Stimulated activated CD8-positive, alpha-beta memory T cell treated with anti-CD3 and anti-CD28 coated beads, Interleukin-15, amount 100 ng/mL, for 4 hours (primary cell): ENCODE measurements at places on chromosomes 3 and 15.

DNA sequence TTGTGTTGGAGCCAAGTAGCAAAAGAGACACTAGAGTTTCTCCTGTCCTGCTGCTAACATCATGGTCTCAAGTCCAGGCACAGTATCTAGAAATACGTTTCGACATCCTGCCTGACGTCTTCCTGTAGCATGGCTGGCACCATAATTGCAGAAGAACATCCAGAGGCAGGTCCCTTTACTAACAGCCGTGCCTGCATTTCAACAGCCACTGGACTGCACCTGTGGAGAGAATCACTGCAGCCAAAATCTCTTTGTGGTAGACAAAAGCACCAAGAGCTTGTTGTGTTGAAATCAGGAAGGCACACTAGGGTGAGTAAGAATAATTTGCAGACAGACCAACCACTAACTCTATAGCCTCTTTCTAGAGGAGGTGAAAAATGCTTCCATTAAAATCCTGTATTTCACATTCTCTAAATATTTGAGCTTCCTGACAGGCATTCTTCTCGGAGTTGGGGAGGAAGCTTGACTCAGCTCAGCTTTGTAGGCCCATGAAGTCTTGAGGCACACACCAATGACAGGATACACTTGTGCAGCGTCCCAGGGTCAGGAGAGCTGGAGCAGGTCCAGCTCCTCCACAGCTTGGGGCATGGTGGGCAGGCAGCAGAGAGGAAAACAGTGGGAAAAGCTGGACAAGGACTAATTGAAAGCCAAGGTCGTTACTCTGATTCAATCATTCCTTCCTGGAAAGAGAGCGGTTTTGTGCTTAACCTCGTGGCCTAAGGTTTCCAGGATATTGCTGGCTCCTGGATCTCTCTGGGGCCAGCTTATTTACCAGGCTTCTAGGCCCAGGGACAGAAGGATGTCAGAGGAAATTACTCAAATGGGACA is 244.9 kb downstream of the FAM43A start:
- no peak for DNase-seq

DNA sequence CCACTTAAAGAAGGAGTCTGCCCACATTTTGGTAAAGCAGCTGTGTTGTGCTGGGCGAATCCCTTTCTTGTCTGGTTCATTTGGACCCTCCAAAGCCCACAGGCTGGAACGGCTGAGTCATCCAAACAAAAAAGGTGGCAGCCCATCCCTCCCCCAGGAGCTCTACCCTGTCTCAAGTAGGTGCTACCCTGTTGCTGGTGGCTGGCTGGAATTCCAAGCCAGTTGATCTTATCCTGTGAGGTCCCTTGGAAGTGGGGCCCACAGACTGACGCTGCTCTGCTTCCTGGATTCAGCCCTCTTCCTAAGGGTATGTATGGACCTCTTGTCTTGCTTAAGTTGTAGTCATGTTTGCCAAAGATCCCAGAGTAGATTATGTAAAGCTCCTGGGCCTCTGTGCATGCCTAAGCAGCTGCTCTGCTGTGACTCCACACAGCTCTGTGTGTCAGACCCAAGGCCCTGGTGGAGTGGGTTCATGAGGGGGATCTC is 44.5 kb downstream of the CCR1 start:
- no peak for DNase-seq

DNA sequence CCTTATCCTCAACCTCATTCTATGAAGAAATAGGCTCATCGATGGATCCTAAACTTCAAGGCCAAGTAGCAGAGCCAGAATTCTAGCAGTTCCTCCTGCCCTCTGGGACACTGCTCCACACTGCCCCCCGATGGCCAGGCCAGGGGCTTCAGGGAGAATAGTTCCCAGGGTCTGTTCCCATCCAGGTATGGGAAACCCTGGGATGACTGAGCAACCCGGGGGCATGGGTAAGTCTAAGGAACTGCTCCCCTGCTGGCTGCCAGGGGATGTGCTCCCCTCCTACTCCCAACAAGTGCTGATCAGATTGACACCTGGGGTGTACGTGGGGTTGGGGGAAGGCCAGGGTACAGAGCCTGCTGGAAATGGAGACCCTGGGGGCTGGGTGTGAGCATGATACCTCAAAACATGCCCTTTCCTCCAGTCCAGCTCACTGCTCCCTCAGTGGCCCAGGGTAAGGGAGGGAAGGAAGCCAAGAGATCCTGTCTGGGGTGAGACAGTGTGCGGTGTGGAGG is 7.6 kb downstream of the ULK3 start:
- DNase-seq = no peak

GRCh38 chr3:150920236-150920635 is 15.0 kb upstream of the MINDY4B start:
- no peak for DNase-seq

GRCh38 chr3:48696156-48696555 is 10.4 kb upstream of the NCKIPSD start:
- no peak for DNase-seq

GRCh38 chr15:63065262-63066221 is 23.0 kb downstream of the TPM1 start:
- DNase-seq = no peak

DNA sequence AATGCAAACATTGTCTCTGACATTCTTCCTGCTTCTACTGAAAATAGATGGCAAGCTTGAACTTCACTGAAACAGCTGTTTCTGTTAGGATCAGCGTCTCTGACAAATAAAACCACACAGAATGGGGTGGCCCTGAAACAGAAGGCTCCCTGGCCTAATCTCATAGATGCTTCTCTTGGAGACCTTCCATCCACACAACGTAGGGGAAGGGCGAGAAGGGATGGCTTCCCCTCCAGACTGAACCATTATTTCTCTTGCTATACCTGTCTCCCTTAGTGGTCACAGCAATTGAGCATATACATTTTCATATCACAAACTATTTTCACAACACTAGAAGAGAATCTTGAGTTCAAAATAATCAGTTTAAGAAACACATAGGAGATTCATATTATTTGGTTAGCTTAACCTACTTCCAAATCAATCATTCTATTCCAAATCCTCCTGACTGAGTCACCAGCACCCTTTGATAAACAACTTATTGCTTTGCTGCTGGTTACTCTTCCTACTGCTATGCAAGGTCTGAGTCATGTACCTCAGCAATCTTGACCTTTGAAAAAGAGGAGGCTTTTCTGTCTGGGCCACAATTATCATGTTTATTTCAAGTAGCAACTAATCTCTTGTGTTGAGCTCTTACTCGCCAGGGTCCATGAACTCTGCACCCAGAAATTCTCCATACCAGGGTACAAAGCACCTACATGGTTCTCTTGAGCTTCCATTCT is 45.5 kb downstream of the CBLB start:
- no peak for DNase-seq

- DNase-seq = no peak
Observed at GRCh38 chr3:129794311-129795185, 99.0 kb downstream of the TMCC1 start.

- DNase-seq = no peak
Observed at GRCh38 chr3:108406661-108407206, 103.7 kb downstream of the MYH15 start.
